ENCODE measurements at places on chromosomes 3 and 15. TPM values are rescaled to one million over a fixed set of nuclear protein-coding genes. Genes with fewer than 3 reads are reported as not detected.

The GOLGA6L26 gene
- not detected for total RNA-seq

The TEX55 gene
- total RNA-seq: not detected

The ACP3 gene
- total RNA-seq: 2.3 TPM

The CAV3 gene
- not detected for total RNA-seq

The ZBTB47 gene
- 25.4 TPM for total RNA-seq

The CNTN4 gene
- total RNA-seq: 6.9 TPM

The LTK gene
- 1.6 TPM for total RNA-seq

The SERINC4 gene
- total RNA-seq: under 0.01 TPM

The USF3 gene
- 7.7 TPM for total RNA-seq

Measured in fibroblast of villous mesenchyme (primary cell).